ENCODE measurements at places on chromosomes 11 and 22. TPM values are rescaled to one million over a fixed set of nuclear protein-coding genes. Genes with fewer than 3 reads are reported as not detected.

The OR4C6 gene
- total RNA-seq, result not detected

The APOBEC3A gene
- not detected for total RNA-seq

The OR8B4 gene
- not detected for total RNA-seq

The PRAME gene
- not detected for total RNA-seq

The UPK2 gene
- total RNA-seq, result not detected

The MFNG gene
- 4.2 TPM for total RNA-seq

The SPTBN2 gene
- total RNA-seq, result 97.3 TPM

The ARHGEF17 gene
- 38.3 TPM for total RNA-seq

The OR51B4 gene
- not detected for total RNA-seq

The DDI1 gene
- total RNA-seq, result not detected

The HTR3B gene
- total RNA-seq, result 0.23 TPM

The TH gene
- total RNA-seq, result 8.5 TPM

The GAL3ST3 gene
- 15.5 TPM for total RNA-seq

The MRGPRF gene
- total RNA-seq, result 0.92 TPM

The AGBL2 gene
- total RNA-seq, result 1.8 TPM

The TMEM191B gene
- 7.2 TPM for total RNA-seq

The PHLDA2 gene
- total RNA-seq, result not detected

The ZNF280B gene
- 5.8 TPM for total RNA-seq

The OR52H1 gene
- total RNA-seq, result 0.69 TPM

The ROBO4 gene
- 8.1 TPM for total RNA-seq

The MGAT3 gene
- total RNA-seq, result 42.9 TPM

The USP47 gene
- total RNA-seq, result 130 TPM

The POU2AF3 gene
- 0.69 TPM for total RNA-seq

The SNX32 gene
- 7.6 TPM for total RNA-seq

The CFAP300 gene
- total RNA-seq, result 6.7 TPM

The FADS3 gene
- total RNA-seq, result 45.7 TPM

The ACRV1 gene
- 0.92 TPM for total RNA-seq

The SLC22A6 gene
- total RNA-seq, result 5.8 TPM

The LGALS12 gene
- total RNA-seq, result not detected

The DNAJB13 gene
- total RNA-seq, result 0.23 TPM

The BEST1 gene
- 1.6 TPM for total RNA-seq

The GLB1L2 gene
- 3.2 TPM for total RNA-seq

The RRAS2 gene
- total RNA-seq, result 51.9 TPM

The SLC5A4 gene
- 0.46 TPM for total RNA-seq

The SYT8 gene
- not detected for total RNA-seq

The SLC16A8 gene
- 2.1 TPM for total RNA-seq
